ENCODE measurements at places on chromosomes 5 and 9. TPM values are rescaled to one million over a fixed set of nuclear protein-coding genes. Genes with fewer than 3 reads are reported as not detected.

The PLPP7 gene
- 9.3 TPM for total RNA-seq

The TAF1L gene
- under 0.01 TPM for total RNA-seq

The DND1 gene
- total RNA-seq = 0.17 TPM

The CENPK gene
- total RNA-seq = 20.9 TPM

The NRG2 gene
- 0.73 TPM for total RNA-seq

The RANBP17 gene
- 0.83 TPM for total RNA-seq

Measured in smooth muscle cell of trachea (primary cell).